ENCODE measurements at places on chromosomes 5 and 9.

DNA sequence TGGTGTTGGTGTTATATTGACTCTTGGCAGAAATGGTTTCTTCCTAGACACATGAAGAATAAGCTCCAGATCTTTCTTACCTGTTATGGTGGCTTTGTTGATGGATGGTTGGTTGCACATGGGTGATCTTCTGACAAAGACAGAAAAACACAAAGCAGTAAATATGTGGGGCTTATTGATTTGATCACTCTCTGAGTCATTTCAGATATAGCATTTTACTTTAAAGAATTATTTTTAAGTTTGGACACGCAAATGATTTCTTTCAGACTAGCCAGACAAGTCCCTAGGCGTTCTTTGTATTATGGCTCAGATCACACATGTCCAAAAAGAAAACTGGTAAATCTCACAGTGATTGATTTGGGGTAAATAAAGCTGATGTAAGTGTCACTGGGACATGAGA is 597.6 kb downstream of the RAB3C start:
- DNase-seq: no peak

- DNase-seq: no peak
Observed at GRCh38 chr5:39503155-39503554, 78.4 kb upstream of the DAB2 start.

DNA sequence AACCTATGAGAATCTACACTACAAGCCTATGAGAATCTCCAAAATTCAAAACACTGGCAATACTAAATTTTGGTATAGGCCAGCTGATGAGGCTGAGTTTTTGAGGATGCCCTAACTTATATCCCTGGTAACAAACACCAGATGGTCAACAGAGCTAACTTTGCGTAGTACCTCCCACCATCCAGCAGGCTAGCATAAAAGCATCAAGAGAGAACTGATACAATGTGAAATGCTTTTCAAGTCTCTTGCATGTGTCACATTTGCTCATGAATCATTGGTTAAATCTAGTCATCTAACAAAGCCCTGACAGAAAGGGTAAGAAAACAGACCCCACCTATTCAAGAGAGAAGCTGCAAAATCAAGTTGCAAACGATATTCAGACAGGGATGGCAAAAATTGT is 1609.7 kb upstream of the CDH9 start:
- DNase-seq: peak; percentile 49

GRCh38 chr9:107488375-107489143 is 1.0 kb downstream of the KLF4 start:
- peak; percentile 69 for DNase-seq

- peak; percentile 8 for DNase-seq
Observed at GRCh38 chr5:74490814-74491213, 149.7 kb downstream of the ENC1 start.

DNA sequence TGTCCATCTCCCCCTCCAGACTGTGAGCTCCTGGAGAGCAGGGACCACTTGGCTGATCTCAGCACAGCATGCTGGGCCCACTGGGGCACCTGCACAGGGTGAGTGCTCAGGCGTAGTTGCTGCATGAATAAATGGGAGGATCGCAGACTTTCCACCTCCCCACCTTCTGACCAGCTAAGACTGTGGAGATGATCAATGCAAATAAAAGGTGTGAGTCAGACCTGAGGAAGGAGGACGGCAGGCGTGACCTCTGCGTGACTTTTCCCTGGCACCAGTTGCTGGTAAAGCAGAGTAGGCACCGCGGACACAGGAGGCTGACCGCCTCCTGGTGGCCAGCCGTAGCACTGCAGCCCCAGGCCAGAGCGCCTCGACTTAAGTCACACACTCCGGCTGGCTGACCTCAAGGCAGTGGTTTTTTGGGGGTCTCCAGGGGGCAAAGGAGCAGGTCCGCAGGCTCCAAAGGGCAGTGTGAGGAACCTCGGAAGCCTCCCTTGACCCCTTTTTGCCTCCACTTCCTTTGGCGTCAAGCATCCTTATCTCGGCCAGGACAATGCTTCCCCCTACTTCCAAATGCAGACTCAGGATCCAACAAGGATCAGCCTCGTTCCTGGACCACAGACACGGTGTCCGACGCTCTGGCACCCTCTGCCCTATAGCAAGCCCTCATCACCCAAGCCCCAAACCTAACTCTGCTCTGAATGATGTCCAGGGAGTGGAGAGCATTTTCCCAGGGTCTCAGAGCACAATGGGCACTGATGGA is 12.7 kb upstream of the TDRD7 start:
- DNase-seq: peak; percentile 98

GRCh38 chr9:86550401-86550800 is 196.2 kb upstream of the TUT7 start:
- no peak for DNase-seq

- peak; percentile 45 for DNase-seq
Observed at GRCh38 chr5:140632366-140633020, 482 bp downstream of the CD14 start.

- no peak for DNase-seq
Observed at GRCh38 chr9:91391818-91392217, 30.1 kb upstream of the AUH start.

- no peak for DNase-seq
Observed at GRCh38 chr9:88738709-88739108, 203.7 kb downstream of the NXNL2 start.
